Activated T-helper 9 cell treated with anti-CD3 and anti-CD28 coated beads, Interleukin-2, amount 50 U/mL, for 16 hours (primary cell): ENCODE measurements at places on chromosomes 11 and 22.

DNA sequence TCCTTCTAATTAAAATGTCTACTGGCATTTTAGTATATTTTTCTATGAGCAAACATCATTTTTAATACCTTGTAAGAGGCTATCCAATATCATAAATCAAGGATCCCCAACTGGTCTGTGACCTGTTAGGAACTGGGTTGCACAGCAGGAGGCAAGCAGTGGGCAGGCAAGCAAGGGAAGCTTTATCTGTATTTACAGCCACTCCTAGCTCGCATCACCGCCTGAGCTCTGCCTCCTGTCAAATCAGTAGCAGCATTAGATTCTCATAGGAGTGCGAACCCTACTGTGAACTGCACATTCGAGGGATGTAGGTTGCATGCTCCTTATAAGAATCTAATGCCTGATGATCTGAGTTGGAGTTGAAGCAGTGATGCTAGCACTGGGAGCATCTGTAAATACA is 70.2 kb upstream of the CREB3L1 start:
- no peak for DNase-seq

DNA sequence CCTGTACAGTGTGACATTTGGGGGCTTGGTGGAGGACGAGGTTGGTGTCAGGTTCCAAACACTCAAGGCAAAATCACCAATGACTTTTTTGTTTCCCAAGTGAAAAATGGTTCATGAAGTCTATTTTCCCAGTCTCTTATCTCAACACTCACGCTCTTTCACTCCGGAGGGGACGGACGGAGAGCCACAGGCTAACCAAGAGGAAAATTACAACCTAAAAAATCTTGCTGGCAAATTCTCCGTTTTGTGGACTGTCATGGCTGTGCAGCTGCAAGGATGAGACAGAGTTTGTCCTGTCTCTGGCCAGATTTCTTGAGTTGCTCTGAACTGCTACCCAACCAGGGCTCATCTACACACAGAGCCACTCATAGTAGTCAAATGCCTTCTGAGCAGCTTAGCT is 101.2 kb downstream of the ABTB2 start:
- no peak for DNase-seq

DNA sequence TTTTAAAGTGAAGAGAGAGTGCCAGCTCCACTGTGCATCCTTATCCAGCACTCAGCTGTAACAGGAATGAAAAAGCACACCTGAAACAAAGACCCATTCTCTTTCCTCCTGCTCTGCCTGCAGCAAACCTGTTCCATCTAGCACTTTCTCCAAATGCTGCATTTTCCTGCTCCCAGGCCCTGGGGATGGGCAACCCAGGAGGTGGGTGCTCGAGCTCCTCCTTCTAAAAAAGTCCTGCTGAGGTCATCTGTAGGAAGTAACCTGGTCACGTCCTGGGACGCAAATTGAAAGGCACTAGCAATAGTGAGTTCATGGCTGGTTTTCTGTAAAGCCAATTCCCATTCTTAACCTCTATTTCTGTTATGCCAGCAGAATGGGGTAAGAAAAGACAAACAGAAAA is 173.7 kb downstream of the MAML2 start:
- no peak for DNase-seq

GRCh38 chr22:27133019-27133431 is 475.6 kb downstream of the MIAT start:
- DNase-seq: no peak
